ENCODE measurements at places on chromosomes 4 and X. TPM values are rescaled to one million over a fixed set of nuclear protein-coding genes. Genes with fewer than 3 reads are reported as not detected.

- no peak for DNase-seq
Measured at GRCh38 chr4:153034681-153035080, 98.6 kb downstream of the FHDC1 start.

DNA sequence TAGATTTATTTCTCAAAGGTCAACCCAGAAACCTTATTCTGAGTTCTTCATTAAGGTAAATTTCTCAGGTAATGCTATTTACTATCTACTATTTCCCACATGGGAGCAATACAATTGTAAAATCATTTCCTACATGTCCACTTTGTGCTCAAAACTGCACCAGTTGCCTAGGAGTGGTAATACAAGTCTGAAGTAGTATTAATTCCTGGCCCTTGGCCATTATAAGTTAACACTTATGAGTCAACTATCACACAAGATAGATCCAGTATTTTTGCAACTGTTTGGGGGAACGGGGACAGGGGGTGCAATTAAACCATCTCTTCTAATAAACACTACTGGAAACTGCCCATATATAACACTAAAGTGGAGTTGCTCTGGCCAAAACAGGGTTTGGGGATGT, 48.9 kb downstream of the ACSL4 start:
- DNase-seq: no peak

- DNase-seq: no peak
Measured at GRCh38 chr4:111923786-111924185, 221.5 kb upstream of the FAM241A start.

DNA sequence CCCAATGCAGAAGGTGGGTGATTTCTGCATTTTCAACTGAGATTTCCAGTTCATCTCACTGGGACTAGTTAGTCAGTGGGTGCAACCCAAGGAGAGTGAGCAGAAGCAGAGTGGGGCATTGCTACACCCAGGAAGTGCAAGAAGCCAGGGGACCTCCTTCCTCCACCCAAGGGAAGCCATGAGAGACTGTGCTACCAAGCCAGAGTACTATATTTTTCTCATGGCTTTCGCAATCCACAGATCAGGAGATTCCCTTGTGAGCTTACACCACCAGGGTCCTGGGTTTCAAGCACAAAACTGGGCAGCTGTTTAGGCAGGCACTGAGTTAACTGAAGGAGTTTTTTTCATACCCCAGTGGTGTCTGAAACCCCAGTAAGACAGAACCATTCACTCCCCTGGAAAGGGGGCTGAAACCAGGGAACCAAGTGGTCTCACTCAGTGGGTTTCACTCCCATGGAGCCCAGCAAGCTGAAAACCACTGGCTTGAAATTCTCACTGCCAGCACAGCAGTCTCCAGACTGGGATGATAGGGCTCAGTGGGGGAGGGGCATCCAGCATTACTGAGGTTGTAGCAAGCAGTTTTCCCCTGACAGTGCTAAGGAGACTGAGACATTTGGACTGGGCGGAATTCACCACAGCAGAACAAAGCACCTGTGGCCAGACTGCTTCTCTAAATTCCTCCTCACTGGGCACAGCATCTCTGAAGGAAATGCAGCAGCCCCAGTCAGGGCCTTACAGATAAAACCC, 903.4 kb downstream of the TECRL start:
- DNase-seq: no peak

- DNase-seq: no peak
Measured at GRCh38 chrX:9338986-9339385, 125.9 kb upstream of the TBL1X start.

DNA sequence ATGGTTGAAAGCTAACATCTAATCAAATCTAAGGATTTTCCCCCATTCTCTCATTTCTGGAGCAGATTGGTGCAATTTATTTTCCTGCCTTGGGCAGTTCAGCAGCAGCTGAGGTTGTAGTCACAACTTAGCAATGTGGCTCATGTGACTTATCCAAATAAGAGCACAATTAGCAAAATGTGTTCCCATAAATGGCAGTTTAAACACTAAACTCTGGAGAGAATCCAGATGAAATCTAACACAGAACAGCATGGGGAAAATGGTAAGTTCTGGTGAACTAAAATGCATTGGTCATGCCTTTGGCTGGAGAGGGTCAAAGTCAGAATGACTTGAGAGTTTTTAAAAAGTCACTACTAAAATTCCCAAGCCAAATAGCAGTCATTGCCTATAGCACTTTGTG, 422.6 kb upstream of the DIPK2B start:
- peak; percentile 21 for DNase-seq

GRCh38 chrX:135015523-135016245, 6.7 kb downstream of the RTL8B start:
- peak; percentile 17 for DNase-seq

RHOXF2B gene
- polyA plus RNA-seq: not detected

GRCh38 chr4:81040012-81040659, 9.6 kb downstream of the BMP3 start:
- DNase-seq: no peak

- DNase-seq: no peak
Measured at GRCh38 chr4:103375278-103375677, 177.1 kb upstream of the CENPE start.

GRCh38 chr4:87019898-87020297, 85.1 kb downstream of the AFF1 start:
- no peak for DNase-seq

- no peak for DNase-seq
Measured at GRCh38 chrX:7514871-7515599, 327.9 kb upstream of the VCX start.

GRCh38 chr4:24895461-24895860, 17.4 kb downstream of the CCDC149 start:
- no peak for DNase-seq

DNA sequence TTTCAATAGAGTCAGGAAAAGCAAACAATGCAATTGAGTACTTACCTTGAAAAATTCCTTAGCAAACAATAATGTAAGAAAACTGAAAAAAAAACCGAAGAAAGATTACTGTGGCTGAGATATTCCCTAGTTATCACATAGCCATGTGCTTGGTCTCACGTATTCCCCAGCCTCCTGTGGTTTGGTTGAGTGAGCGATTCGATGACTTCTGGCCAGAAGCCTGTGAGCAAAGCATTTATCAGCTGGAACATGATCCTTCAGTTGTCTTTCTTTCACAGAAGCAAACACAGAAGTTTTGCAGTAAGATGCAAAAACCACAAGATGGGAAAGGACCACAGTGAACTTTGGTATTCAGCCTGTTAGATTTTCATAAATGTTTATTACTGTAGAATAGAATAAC, 1754.3 kb upstream of the AGA start:
- DNase-seq: no peak

TRPC5OS gene
- 0.16 TPM for polyA plus RNA-seq

UGT2A3 gene
- 53.2 TPM for polyA plus RNA-seq

FATE1 gene
- polyA plus RNA-seq: not detected

GRCh38 chr4:38172078-38172477, 211.9 kb downstream of the PTTG2 start:
- no peak for DNase-seq

DNA sequence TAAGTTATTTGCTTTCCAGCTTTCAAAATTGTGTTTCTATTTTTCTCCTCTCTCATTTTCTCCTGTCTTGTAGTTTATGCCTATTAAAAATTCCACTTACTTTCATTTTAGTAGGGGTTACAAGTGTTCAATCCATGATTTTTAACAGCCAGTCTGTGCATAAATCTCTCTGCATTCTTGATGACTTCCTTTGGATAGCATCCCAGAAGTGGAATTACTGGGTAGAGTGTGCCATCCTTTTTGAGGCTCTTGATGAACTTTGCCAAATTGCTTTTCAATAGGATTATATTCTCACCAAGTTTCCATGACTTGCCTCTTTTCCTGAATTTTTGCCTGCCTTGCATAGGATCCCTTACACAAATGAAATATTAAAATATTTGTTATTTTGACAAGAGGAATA, 58.5 kb downstream of the DIPK2B start:
- no peak for DNase-seq

- DNase-seq: peak; percentile 69
Measured at GRCh38 chr4:16001484-16001858, 38.5 kb upstream of the FGFBP2 start.

- no peak for DNase-seq
Measured at GRCh38 chr4:80026100-80026499, 46.9 kb downstream of the ANTXR2 start.

DNA sequence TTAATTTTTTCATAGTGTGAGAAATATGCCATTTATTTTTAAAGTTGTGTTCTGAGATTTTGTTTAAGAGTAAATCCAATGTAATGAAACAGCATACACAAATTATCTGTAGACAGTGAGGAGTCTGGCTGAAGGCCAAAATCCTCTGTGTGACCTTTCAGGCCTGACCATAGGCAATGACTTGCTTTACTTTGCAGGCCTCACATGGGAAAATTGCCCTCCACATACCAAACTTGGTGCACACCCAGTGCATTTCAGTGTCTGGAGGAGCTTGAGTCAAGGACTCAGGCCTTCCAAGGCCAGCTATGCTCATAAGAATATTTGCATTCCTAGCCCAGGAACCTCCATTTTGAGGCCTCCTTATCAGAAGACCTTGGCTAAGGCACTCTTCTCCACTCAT, 430.1 kb downstream of the GABRG1 start:
- DNase-seq: no peak

DNA sequence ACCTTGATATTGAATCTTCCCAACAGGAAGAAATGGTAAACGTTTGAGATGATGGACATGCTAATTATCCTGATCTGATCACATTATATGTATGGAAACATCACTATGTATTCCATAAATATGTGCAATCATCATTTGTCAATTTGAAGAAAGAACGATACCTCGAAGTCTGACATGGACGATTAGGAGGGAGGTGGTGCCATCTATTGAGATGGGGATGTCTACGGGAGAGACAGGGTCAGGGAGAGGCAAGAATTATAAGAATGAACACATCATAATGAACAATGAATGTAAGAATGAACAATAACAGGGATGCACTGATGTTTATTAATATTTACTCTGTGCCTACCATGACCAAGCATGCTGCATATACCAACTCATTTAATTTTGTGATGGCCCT, 93.7 kb upstream of the SOD3 start:
- no peak for DNase-seq

BEX3 gene
- 593 TPM for polyA plus RNA-seq

GUCY1B1 gene
- 64.4 TPM for polyA plus RNA-seq

- DNase-seq: no peak
Measured at GRCh38 chrX:30570505-30570904, 7.1 kb downstream of the TASL start.

- DNase-seq: no peak
Measured at GRCh38 chr4:31307029-31307428, 586.9 kb downstream of the PCDH7 start.

GRCh38 chr4:17182888-17183287, 284.4 kb upstream of the LDB2 start:
- DNase-seq: no peak

- no peak for DNase-seq
Measured at GRCh38 chrX:118177708-118178107, 61.1 kb upstream of the KLHL13 start.

GRCh38 chrX:40746521-40746920, 11.2 kb upstream of the MED14 start:
- DNase-seq: no peak

DNA sequence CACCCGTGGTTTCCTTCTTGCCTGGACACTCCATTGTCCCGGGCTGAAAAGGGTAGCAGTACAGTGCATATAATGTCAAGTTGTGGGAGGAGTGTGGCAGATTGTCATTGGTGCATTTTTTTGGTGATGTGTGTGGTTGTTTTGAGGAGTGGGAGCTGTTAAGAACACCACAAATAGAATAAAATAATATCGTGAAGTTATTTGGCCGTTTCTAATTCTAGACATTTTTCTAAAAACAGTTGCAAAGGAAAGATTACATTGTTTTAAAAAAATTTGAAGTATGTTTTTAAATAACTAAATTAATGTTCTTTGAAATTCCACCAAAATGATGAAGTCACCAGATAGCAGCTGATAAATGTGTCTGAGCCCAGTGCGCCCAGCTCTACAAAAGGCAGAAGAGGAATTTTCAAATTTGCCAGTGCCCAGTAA, 1.3 kb downstream of the PKD2 start:
- DNase-seq: no peak

ZBTB49 gene
- polyA plus RNA-seq: 8.5 TPM

All from renal pelvis (tissue), 12 donors.